Uterus (tissue), 4 donors: ENCODE measurements at places on chromosomes 6 and 20. TPM values are rescaled to one million over a fixed set of nuclear protein-coding genes. Genes with fewer than 3 reads are reported as not detected.

The HTR1B gene
- total RNA-seq: 1.1 TPM

The CENPQ gene
- 9.5 TPM for total RNA-seq

The LRRN4 gene
- total RNA-seq: not detected

DNA sequence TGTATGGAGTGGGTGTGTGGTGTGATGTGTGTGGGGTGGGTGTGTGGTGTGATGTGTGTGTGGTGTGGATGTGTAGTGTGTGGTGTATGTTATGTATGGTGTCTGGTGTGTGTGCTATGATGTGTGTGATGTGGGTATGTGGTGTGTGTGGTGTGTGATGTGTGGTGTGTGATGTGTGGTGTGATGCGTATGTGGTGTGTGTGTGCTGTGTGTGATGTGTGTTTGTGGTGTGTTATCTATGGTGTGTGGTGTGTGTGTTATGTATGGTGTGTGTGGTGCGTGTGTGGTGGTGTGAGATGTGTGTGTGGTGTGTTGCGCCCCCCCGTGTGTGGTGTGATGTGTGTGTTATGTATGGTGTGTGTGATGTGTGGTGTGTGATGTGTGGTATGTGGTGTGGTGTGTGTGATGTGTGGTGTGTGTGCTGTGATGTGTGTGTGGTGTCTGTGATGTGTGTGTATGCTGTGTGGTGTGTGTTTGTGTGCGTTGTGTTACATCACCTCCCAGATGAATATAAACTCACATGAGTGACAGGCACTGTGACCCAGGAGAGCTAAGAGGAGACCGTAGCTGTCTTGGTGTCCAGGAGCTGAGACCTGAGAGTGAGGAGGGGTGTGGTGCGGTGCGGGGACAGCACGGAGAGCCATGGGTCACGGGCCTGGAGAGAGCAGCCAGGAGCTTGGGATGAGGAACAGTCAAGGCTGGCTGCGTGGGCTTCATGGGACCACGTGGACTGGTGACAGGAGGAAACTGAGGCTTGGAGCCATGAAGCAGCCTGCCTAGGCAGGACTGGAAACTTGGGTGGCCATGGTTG, 8.8 kb downstream of the DLGAP4 start:
- no peak overlapping the region for H3K4me3 ChIP-seq
- H3K36me3 ChIP-seq: no peaks in the 10 kb centered on the region
- H3K27ac ChIP-seq: no peak overlapping the region
- H3K27me3 ChIP-seq: no peaks in the 10 kb centered on the region
- DNase-seq: no peak
- H3K4me1 ChIP-seq: no peaks in the 10 kb centered on the region

GRCh38 chr20:48056218-48056617, 270.9 kb upstream of the SULF2 start:
- no peak overlapping the region for H3K27ac ChIP-seq
- H3K36me3 ChIP-seq: no peaks in the 10 kb centered on the region
- DNase-seq: no peak
- no peak overlapping the region for H3K4me3 ChIP-seq
- no peaks in the 10 kb centered on the region for H3K4me1 ChIP-seq
